ENCODE measurements at places on chromosomes 7 and 10.

DNA sequence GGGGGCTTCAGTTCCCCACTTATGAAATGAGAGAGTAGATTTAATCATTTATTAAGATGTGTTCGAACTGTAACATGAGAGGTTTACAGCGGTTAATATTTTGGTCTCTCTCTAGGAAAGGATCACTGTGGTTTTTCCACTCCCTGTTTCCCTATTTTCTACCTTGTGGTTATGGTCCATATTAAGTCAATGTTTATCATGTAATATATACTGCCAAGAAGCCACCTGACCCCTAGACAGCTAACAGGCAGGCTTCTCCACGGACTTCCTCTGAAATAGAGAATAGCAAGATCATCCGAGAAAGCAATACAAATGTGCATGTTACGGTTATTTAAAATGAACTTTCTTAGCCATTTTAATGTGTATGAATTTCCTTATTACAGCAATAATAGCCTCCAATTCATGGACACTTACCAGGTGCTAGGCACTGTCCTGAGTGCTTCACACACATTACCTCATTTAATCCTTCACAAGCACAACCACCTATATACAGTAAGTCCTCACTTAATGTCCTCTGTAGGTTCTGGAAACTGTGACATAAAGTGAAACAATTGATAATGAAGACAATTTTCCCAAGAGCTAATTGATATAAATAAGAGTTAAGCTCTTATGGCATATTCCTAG is 835 bp upstream of the COL28A1 start:
- no peak for DNase-seq

DNA sequence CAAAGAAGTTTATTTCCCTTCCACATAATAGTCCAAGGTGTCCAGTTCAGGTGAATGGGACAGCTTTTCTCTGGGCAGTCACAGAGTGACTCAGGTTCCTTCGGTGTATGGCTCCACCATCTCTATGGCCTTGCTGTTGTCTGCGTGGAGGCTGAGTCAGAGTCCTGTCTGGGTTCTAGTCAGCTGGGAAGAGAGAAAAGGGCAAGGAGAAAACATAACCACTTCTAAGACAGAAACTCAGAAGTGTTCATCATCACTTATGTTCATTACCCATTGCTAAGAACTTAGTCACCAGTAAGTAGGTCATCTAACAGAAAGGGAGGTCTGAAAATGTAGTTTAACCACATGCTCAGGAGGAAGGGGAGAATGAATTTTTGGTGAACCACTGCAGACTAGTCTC is 32.4 kb upstream of the CCDC7 start:
- DNase-seq = no peak

DNA sequence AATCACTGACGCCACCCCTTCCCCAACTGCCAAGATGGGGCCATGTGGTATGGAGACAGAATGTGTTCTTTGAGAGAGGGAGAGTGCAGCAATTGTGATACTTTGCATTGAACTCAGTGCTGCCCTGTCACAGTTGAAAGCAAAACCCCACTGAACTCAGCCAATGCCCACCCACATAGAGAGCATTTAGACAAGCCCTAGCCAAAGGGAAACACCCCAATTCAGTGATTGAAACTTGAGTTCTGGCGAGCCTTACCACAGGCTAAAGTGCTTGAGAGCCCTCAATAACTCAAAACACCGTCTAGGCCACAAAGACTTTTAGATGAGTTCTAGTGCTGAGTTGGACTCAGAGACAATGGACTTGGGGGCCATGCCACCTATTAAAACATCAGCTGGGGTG is 751.9 kb upstream of the POT1 start:
- DNase-seq = no peak

DNA sequence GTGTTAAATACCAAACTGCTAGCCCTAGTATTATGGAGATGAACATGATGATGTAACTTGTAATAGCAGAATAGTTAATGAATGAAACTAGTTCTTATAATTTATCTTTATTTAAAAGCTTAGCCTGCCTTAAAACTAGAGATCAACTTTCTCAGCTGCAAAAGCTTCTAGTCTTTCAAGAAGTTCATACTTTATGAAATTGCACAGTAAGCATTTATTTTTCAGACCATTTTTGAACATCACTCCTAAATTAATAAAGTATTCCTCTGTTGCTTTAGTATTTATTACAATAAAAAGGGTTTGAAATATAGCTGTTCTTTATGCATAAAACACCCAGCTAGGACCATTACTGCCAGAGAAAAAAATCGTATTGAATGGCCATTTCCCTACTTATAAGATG is 33.2 kb downstream of the SIRT1 start:
- DNase-seq = no peak
